ENCODE measurements at places on chromosomes 7 and 10.

- DNase-seq, result no peak
Observed at GRCh38 chr10:8677642-8678041, 623.2 kb downstream of the GATA3 start.

DNA sequence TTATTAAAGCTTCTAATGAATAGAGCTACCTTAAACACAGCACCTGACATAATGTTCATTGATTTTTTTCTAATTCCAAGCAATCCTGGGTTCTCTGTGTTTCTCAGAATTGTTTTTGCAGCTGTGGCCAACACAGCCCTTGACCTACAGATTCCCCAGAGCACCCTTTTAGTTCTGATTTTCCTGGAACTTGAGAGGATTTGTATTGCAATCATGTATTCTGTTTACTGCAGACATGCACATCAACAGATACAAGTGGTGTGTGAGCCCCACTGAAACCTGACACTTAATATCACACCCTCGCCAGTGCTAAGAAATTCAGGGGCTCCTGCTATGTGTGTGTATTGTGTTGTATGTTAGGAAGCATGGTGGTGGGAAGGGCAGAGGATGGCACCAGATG lies 344.2 kb upstream of the POM121L12 start:
- DNase-seq, result no peak

DNA sequence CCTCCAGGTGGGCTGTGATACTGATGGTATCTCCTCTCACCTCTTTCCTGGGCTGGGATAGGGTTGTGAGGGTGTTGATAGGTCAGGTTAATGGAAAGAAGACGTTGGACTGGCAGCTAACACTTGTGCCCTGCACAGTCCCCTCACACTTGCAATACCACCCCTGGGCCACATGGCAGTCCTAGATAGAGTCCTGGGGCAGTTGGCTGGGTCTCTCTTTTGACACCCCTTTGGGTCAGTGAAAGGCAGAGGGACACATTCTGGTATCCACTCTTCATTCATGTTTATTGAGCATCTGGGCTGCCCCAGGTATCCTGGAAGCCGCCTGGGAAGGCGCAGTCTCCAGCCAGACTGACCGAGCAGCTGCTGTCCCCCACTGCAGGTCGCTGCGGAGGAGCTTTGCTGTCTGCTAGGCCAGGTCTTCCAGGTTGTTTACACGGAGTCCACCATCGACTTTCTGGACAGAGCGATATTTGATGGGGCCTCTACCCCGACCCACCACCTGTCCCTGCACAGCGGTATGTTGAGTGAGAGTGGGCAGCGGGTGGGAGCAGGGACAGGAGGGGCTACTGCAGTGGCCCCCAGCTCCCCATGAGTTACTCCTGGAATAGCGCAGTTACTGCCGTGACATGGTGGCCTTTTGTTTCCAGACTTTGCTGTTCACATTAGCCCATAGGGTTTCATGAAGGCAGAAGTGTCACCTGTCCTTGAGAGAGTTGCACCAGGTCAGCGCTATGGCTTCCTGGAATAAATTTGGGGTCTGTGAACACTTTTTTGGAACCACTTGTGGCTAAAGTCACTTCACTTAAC lies 19.1 kb downstream of the NACAD start:
- no peak for DNase-seq

- no peak for DNase-seq
Observed at GRCh38 chr10:97648562-97649404, 8.3 kb downstream of the PI4K2A start.

- no peak for DNase-seq
Observed at GRCh38 chr7:94250124-94250523, 144.6 kb upstream of the COL1A2 start.

DNA sequence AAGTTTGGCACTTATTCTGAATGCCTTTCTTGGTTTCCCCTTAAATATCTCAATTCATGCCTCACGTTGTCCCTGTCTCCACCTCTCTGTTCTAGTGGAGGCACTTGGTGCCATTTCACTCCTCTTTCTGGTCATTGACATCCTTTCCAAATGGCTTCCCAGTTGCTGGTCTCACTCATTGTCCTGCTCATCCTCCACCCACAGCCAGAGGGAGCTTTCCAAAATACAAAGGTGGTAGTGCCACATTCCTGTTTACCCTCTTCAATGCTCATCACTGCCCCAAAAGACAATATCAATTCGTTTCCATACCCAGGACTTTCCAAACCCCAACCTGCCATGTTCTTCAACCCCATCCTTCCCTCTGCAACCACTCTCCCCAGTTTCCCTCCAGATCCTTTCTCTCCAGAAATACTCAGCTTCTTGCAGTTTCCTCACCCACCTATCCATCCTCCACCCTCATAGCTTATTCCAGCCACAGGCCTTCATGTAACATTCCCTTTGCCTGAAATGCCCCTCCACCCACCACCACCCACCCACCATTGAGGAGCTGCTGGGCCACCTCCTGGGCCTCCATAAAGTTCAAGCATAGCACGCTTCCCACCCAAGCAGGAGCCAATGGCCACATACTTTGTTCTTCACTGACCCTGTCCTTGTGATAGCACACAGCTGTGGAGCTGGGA lies 63.1 kb upstream of the ADRB1 start:
- DNase-seq, result no peak

GRCh38 chr7:138903186-138903820 lies 77.9 kb downstream of the KIAA1549 start:
- DNase-seq, result no peak

- DNase-seq, result no peak
Observed at GRCh38 chr7:134065415-134065814, 61.7 kb upstream of the LRGUK start.

GRCh38 chr10:75189266-75190096 lies 21.1 kb upstream of the VDAC2 start:
- no peak for DNase-seq

GRCh38 chr10:119374236-119374635 lies 166.9 kb downstream of the GRK5 start:
- DNase-seq, result no peak

DNA sequence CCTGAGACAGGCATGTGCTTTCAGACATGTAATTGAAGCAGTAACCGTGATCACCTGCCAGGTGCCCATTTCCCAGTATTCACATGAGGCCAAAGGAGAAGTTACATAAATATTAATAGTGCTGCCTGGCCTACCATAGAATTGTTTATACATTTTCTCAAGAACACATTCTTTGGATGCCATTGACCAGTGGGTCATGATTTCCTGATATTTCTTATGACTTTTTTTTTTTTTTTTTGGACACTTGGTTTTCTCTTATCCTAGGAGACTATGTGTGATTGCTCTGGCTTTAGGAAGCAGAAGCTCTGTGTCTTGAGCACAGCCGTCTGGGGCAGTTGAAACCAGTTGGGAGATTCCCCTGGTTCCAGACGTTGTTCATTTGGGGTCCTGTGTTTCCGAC lies 143.9 kb upstream of the NPS start:
- no peak for DNase-seq

- no peak for DNase-seq
Observed at GRCh38 chr7:104288137-104288536, 40.3 kb upstream of the LHFPL3 start.

DNA sequence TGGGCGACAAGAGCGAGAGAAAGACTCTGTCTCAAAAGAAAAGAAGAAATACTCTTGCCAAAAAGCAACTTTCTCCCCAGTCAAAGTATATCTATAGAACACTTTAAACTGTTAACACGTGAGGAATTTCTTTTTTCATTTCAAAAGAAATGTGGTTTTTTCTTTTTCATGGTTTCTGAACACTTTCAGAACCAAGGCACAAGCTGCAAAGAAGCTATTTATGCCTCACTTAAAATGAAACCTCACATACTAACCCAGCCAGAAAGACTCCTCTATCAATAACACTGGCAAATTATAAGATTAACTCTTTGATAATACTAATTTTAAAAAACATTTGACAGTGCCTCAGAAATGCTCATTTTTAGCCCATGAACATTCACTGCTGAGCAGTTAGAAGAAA lies 20.9 kb downstream of the TBX20 start:
- DNase-seq, result no peak

DNA sequence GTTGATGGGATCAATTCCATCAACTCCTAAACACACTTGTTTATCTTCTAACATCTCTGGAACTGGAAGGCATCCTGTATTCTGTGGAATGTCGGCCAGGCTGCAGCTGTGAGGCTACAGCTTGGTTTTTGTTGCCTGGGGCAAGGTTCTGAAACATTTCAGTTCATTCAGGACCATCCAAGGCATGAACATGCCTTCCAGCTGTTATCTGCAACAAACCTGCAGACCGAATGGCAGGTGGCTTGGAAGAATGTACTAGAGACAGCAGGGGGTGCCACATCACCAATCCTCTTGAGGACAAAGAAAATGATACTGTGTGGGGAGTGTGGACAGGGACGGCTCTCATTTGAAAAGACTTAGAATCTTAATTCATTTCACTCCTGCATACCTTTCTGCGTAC lies 12.4 kb downstream of the PAPOLB start:
- no peak for DNase-seq

DNA sequence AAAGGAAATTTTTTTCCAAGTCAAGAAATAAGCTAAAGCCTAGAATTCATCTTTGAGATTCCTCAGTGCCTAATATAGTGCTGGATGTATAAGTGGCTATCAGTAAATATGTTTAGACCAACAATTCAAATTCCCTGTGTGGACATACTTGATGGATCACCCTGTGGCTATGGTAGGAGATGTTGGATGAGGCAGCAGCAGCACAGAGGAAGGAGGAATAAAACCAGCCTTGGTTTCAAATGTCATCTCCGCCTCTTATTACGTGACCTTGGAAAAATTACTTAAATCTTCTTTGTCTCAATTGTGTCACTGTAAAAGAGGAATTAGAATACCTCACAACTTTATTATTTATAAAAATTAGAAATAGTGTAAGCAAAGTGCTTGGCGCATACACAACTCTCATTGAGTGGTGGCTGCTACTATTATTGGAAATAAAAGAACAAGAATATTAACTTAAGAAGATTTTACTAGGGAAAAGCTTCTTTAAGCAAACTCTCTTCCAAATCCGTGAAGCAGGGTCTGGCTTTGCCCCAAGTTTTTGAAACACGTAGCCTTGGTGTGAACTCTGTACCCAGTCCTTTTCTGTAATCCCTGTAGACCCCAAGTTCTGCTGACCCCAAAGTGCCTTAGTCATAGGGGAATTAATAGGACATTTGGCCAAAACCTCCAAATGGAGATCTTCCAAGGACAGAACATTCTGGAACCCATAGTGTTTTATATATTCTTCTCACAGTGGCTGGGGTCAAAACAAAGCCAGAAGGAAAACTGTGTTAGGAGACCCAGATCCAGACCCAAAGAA lies 283.8 kb downstream of the PTEN start:
- DNase-seq, result peak; percentile 25

GRCh38 chr7:21568762-21569161 lies 25.9 kb downstream of the DNAH11 start:
- DNase-seq, result no peak

GRCh38 chr10:6802759-6803426 lies 222.8 kb upstream of the PRKCQ start:
- no peak for DNase-seq

GRCh38 chr10:125112697-125113494 lies 47.5 kb downstream of the CTBP2 start:
- DNase-seq, result no peak

DNA sequence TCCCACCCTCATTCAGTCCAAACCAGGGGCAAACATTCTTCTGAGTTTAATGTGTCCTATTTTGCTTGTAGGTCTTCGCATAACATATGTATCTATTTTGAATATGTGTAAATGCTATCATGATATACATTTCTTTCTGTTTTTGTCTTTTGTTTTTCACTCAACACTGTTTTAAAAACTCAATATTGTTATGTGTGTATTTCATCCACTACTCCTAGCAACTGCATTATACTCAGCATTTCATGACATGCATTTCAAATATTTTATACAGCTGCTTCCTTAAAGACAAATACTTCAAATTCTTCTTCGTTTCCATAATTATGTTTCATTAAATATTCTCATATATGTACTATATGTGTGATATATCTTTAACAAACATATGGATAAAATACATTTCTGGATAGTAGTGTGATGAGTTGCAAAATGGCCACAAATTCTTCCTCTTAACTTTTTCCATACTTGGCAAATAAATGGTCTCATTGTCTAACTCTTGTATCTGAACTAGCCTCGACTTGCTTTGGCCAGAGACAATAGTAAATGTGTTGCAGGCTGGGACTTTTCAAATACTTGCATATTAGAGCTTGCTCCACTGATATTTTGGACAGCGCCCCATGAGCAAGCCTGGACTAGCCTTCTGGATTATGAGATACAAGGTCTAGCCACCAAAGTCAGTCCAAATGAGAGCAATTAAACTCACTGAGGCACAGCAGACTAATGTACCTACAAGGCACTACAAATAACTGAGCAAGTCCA lies 539.7 kb upstream of the KCND2 start:
- DNase-seq, result no peak

DNA sequence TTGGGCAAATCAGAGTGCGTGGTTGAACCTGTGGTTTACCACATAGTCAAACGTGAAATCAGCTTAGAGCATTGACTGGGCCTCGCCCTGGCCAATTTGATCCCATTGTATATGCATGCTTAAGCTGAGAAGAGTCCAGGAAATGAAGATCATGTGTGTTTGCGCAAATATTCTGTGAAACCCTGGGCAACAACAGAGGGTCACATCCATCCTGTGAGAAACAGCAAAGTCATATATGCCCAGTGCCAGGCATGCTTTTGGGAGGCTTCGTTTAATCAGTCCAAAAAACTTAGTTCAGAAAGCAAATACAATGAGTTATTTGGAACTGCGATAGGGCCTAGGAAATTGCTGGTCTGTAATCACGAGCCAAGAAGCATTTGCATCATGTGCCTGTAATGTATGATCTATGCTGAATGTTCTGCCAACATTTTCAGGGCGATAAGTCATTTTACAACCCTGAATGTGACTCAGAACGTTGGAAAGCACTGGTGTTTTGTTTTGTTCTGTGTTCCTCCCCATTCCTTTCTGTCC lies 412.1 kb upstream of the CELF2 start:
- peak; percentile 42 for DNase-seq

GRCh38 chr7:81211204-81211933 lies 292.5 kb upstream of the SEMA3C start:
- peak; percentile 56 for DNase-seq

- DNase-seq, result no peak
Observed at GRCh38 chr10:103064956-103065355, 128.1 kb downstream of the NT5C2 start.

- DNase-seq, result no peak
Observed at GRCh38 chr10:91033324-91033950, 112.5 kb upstream of the ANKRD1 start.
